Stimulated activated CD8-positive, alpha-beta memory T cell treated with anti-CD3 and anti-CD28 coated beads, Interleukin-7, amount 100 ng/mL, for 24 hours (primary cell): ENCODE measurements at places on chromosomes 3 and 15.

DNA sequence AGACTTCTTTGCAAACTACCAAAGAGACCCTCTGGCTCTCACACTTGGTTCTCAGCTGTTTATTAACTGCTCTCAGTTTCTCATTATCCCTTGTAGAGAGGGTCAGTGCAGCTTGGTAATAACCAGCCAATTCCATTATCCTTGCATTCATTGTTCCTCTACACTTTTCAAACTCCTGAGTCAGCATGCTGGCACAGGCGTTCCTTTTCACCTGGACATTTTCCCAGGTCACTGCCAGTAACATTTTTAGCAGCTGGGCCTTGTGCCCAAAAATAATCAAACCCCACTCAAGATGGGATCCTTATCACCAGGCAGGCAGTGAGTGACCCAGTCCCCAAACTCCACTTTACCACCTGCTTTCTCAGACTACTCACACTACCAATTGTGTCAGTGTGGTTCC is 4.8 kb upstream of the SUMF1 start:
- DNase-seq, result no peak

DNA sequence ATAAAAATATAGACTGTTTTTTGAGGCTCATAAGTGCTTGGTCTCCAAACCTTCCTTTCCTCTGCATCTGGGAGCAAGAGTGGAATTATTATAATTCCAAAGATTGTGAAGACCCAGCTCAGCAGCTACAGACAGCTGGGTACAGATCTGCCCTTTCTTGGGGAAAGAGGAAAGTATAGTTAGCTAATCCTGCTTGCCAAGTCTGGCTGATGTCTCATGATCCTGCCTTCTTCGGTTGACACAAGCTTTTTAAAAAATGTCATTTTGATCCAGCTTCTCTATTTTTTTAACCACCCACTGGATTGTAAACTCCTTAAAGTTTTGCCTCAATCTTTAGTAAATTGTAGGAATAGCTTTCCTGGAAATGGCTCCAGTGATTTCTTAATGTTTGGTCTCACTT is 181.1 kb downstream of the LRTM1 start:
- DNase-seq, result no peak

- DNase-seq, result no peak
Observed at GRCh38 chr15:85825719-85826118, 31.0 kb upstream of the KLHL25 start.

DNA sequence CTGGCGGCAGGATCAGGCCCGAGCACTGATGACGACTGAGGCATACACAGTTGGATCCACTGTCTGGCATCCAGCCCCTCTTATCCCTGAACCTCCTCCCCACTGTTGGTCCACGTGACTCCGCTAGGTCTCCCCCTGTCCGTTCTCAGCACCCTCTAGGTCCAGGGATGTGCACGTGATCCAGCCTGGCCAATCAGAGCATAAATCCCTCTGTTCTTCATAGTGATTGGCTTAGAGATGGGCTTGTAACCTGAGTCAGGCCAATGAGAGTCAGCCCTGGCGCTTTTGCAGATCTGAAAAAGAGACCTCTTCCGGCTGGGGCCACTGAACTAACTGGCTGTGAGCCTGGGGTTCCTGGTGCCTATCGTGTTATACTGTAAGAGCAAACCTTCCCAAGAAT is 20.5 kb upstream of the IQSEC1 start:
- DNase-seq, result no peak

GRCh38 chr3:180093535-180093934 is 56.8 kb upstream of the PEX5L start:
- DNase-seq, result no peak

GRCh38 chr15:83499476-83499875 is 52.3 kb downstream of the SH3GL3 start:
- no peak for DNase-seq
